ENCODE measurements at places on chromosomes 3 and 15.

DNA sequence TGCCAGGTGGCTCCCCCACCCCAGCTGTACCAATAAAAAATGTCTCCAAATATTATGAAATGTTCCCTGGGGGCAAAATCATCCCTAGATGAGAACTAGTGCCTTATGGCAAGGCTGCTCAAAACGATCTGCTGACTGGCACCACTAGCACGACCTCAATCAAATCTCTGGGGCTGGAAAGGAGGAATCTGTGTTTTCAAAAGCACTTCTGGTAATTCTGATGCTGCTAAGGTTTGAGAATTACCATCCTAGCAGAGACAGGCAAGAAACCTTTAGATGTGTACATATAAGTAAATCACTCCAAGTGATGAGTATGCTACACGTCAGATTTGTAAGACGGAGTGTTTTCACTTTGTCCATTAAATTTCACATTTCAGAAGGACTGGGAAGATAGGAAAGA is 360.1 kb upstream of the THRB start:
- no peak for DNase-seq

DNA sequence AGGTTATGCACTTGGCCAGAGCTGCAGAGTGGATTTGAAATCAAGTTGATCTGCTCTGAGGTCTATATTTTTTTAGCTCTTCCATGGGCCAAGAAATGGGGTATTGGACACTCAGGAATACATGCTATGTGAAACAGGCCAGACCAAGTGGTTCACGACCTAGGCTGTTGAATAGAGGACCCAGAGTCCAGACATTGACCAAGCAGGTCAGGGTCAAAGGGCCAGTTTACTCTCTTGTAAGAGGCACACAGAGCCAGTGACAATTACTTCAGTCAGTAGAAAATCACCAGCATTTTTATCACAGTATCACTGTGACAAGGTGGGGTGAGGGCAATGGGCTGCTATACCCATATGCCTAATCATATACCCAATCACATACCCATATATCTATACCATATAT is 320.6 kb upstream of the RORA start:
- DNase-seq: no peak

DNA sequence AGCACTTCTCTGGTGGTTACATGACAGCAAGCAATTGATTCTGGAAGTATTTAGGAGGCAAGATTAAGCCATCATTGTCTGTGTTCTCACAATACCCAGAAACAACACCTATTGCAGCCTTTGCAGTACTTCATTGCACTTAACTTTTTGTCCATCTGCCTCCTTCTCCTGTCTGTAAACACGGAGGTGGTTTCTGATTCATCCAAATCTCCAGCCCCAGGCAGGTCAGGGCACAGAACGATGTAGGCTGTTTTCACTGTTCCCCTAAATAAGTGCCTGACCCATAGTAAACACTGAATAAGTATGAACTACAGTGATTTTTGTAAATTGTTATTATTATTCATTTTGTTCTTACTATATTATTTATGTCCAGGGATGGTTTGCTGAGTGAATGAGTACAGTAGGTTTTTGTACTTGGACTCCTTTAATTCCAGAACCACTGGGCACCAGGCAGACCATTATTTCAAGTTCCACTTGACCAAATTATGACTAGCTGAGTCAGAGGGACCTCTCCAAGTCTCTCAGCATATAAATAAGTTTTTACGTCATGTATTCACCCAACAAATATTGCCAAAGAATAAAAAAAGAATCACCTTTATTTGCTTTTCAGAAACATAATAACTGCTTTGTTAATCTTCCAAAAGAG is 283.3 kb upstream of the TRIM42 start:
- DNase-seq: no peak

DNA sequence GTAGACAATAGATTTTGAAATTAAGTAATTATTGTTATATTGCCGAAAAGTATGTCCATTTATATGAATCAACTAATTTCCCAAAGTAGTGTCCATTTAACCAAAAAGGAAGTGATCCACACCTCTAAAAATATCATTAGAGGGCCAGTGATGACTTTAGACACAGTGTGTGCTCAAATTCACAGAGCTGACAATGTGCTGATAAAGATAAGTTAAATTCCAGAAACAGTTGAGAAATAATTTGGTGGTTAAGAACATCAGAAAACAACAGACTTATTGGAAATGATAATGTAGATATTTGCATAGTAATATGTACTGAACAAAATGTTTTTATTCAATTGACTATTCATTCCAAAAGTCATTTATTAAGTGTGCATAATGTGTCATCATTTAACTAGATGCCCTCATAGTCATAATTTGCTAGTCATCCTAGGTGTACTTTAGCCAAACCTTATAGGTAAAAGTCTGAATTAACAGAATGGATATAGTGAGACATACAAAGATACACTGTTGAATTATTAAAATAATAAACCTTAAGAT is 230.2 kb upstream of the ADAMTS9 start:
- DNase-seq: no peak

Data from stimulated activated naive CD4-positive, alpha-beta T cell treated with Interleukin-2 at 50 U/mL for 16 hours (primary cell).